GM12892 (cell line): ENCODE measurements at places on chromosomes 1 and 21.

DNA sequence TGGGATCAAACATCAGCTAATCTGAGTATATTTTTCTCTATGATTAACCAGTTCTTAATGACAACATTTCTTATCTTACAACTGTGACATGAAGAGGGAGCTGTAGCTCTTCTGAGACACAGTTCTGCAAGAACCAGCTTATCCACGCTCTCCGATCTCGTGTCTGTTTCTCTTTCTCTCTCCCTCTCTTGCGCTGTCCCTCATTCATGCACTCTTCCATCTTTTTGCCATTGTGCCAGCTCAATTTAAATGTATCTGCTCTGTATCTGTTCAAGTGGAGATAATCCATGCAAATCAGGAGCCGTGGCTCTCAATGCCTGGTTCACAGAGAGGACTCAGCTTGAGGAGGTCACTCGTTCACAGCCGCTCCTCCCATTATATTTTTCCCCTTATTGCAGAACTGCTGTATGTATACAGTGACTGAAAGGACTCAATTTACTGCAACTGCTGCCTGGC lies 494.7 kb upstream of the ADGRL2 start:
- no peak for DNase-seq

DNA sequence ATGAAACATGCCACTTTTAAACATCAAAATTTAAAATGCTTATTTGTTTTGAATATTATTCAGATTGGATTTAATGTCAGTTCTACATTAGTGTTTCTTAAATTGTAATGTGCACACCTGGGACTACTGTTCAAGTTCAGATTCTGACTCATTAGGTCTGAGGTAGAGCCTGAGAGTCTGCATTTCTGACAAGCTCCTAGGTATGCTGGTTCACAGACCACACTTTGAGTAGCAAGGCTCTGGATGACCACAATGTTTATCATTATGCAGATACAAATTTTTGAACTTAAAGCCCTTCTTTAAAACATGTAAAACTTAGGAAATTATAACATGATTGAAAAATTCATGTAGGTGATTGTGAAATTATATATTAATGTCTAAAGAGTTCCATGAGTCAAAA lies 40.2 kb downstream of the TTLL7 start:
- DNase-seq, result no peak

- DNase-seq, result no peak
Observed at GRCh38 chr1:207811920-207812720, 60.3 kb downstream of the CD46 start.

DNA sequence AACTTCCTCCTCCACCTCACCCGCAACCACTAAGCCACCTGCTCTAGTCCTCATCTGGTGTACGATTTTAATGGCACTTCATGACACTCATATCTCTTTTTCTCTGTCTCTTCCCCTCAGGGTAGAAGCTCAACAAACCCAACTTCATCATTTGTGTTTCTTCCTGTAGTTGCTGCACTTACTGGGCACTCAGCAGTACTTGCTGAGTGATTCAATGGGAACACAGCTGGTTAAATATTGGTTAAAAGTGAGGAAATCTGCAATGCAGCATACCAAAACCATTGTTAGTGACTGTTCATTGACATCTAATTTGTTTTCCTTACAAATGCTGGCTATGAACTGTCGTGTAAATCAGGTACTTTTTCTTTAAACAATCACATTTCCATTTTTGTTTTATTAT lies 541.1 kb upstream of the PRMT6 start:
- no peak for DNase-seq

DNA sequence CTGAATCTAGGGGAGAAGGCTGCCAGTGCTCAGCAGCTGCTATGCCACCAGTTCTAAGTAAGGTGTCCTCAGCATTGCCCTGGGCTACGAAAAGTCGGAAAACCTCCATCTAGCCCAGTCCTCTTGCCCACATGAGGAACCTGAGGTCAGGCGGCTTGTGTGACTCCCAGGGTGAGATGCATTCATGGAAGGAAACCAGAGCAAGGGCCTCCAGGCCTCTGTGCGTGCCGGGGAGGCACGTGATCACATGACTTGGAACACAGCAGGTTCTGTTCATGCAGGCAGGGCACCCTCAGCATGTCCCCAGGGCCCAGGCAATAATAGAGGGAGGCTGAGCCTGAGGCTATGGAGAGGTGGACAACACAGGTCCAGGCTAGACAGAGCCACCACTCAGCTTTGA lies 312.5 kb upstream of the DUSP10 start:
- DNase-seq, result no peak

- DNase-seq, result no peak
Observed at GRCh38 chr1:213385201-213385600, 334.2 kb downstream of the RPS6KC1 start.

GRCh38 chr1:6891781-6892579 lies 106.7 kb downstream of the CAMTA1 start:
- DNase-seq, result no peak
